ENCODE measurements at places on chromosomes 5 and 9.

- no peak for DNase-seq
Measured at GRCh38 chr5:150622157-150622556, 18.3 kb upstream of the SYNPO start.

GRCh38 chr5:82912462-82912861 is 164.7 kb downstream of the TMEM167A start:
- DNase-seq = no peak

DNA sequence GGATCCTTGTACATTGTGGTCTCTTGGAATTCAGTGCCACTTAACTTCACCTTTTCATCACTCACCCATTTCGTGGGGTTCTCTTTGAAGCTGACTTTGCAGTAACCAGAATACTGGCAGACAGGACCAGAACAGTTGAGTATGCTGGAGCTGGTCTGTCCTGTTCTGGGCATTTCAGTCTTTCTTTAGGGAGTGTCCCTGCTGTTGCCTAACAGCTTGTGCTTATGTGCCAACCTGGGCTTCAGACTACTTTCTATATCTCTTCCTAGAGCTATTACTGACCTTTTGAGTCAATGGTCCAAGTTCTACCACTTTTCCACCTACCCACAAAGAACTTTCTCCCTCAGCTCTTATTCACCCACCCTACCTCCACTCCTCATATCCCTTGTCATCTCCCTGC is 10.0 kb upstream of the INSL6 start:
- no peak for DNase-seq

GRCh38 chr5:159663986-159664385 is 252.3 kb upstream of the ADRA1B start:
- DNase-seq = no peak

GRCh38 chr5:71974622-71975021 is 132.7 kb upstream of the MAP1B start:
- no peak for DNase-seq

DNA sequence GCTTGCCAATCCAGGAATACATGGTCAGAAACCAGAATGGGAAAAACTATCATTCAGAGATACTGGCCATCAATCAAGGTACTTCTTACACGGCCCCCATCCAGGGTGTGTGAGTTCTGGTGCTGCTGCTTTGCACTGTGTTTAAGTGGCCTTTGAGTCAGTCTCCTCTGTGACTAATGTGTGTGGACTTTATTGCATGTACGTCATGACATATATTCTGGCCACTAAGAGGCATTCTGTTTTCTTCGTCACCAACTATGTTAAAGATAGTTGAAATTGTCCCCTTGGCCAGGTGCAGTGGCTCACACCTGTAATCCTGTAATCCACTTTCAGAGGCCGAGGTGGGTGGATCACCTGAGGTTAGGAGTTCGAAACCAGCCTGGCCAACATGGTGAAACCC is 8.5 kb downstream of the EXOSC3 start:
- no peak for DNase-seq

GRCh38 chr5:176389135-176390123 is 878 bp downstream of the HIGD2A start:
- no peak for DNase-seq

DNA sequence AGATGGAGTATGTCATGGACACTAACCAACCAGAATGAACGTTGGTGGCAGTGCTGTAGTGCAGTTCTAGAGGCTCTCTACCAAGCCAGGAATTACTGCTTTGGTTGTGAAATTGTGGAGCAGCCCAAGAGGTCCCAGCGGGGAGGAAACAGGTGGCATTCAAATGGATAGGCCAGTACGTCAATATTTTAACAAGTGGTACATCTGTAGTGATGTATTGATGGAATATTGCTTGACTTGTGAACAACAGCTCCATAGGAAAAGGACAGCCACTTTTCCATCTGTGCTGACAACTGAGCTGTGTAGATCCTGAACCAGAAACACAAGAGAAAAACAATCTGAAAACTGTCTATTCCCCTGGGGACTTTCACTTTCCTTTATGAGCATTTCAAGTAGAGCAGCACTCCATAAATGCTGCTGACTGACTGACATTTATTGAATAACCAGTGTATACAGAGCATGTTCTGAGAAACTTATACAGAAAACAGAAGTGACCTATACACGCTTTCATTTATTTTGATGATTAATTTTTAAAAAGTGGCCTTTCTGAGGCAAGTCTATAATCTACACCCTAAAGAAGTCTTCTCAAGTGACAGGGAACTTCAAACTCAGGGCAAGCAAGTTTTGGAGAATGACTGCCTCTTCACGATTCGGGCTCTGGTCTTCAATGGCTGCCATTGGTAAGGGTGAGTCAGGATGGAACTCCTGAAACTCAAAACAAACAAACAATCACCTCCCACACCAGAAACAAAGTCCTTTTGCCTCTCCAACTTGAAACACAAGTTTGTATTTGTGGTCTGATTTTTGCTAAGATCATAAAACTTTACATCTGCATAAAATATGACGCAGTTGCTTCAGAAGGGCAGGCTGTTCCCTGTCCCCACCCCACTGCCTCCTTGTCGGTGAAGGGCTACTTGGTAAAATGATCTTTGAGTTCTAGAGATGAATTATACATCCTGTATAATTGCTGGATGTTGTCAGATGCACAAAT is 362.4 kb downstream of the NDUFS4 start:
- no peak for DNase-seq

DNA sequence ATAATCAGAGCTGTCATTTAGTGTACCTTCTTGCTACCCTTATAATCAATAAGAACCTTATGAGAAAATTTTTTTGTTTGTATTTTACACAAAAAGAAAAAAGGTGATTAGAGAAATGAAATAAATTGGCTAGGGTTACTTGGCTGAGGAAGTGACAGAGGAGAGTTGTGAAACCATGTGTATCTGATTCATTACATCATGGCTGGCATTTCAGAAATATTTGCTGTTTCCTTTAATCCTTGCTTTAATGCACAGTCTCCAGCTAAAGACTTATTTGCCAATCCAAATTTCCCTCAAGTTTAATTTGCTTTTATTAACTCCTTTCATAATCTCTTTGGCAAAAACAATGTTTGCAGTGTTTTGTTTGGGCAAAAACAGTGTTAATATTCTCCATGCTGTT is 543.1 kb downstream of the KIF4B start:
- DNase-seq = no peak

DNA sequence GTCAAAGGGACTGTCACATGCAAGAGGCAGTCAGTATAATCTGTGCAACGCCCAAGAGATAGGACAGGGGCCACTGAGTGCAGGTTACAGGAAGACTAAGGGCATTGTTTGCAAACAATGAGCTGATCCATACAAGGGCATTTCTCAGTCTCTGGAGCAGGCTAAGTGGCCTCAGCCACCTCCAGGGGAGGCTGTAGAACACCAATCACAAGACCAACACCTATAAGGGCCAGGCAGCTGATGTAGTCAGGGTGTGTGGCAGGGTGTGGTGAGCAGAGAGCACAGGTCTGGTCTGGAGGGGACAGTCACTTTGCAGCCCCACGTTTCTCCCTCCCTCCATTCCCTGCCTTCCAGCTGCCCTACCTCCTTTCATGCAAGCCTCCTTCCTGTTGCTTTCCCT is 83.2 kb upstream of the ADRA1B start:
- no peak for DNase-seq

GRCh38 chr5:69295088-69295754 is 37.4 kb downstream of the CCDC125 start:
- no peak for DNase-seq

GRCh38 chr9:134619983-134620661 is 21.5 kb upstream of the COL5A1 start:
- no peak for DNase-seq

DNA sequence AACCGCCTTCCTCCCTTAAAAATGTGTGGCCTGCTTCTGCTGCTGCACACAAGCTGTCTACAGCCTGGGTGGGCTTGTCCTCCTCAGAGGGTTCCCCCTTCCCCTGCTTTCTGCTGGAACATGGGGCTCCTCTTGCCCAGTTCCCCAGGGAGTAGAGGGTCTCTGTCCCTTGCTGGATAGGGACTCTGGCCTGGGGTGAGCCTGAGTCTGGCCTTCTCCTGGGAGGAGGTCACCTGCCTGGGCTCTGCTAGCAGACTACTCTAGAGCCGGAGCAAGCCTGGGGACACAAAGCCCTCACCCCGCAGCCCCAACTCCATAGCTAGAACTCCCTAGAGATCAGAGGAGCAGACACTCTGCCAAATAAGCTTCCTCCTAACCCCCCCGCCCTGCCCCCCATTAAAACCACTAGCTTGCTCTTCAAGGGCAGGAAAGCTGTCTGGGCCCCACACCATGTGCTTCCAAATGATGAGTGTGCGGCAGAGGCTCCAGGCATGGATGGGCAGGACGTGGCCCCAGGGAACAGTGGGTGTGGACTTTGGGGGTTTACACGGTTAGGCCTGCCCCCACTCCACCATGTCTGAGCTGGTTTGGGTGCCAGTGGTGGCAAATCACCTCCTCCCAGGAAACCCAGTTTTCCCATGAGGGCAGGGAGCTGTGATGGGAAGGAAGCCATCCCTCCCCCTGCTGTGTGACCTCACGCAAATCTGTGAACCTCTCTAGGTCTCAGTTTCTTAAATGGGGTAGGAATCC is 10.0 kb downstream of the TCF7 start:
- no peak for DNase-seq

- DNase-seq = no peak
Measured at GRCh38 chr5:112906637-112907036, 15.4 kb downstream of the REEP5 start.

DNA sequence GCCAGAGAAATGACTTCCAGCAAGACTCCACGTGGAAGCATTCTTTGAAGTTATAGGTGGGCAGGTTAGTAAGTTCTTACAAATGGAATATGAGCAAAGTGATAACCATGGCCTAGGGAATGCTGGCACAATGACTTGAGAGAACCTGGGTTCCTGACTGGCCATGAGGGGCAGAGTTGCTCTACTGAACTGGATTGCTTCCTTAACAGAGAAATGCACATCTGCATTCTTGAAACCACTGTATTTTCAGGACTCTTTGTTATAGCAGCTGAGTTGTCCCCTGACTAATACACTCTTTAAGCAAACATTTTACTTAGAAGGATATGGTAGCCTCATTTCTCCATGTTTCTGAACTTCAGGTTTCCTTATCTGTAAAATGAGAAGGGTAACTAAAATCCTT is 108.3 kb upstream of the GNA14 start:
- DNase-seq = no peak

- no peak for DNase-seq
Measured at GRCh38 chr5:139294374-139295165, 1.0 kb downstream of the MATR3 start.

GRCh38 chr5:68669864-68670575 is 423.8 kb upstream of the SLC30A5 start:
- DNase-seq = no peak

DNA sequence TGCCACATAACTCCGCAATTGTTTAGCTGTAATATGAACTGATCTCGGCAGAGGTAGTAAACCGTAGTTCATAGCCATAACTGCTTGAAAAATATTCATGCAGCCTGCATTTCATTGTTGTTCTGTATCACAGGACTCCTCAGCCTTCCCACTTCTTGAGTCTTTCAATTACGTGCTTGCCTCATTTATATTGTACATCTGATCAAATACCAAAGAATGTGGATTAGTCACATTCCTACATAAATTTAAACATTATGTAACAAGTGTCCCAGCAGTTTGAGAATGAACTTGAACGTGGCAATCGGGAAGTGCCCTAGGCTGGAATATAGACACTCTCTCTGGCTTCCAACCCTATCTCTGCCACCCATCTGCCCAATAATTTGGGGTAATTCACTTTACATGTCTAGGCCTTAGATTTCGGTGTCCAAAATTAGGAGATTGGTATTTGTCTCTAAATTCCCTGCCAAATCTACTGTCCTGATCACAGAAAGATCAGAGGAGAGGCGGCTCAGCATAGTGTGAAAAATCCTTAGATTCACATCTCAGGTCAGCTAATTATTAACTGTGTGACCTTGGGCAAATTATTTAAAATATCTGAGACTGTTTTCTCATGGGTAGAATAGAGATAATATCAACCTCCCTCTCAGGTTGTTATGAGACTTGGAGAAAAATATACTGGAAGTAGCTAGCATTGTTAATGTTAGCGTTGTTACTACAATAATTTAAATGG is 215.1 kb upstream of the RFX3 start:
- no peak for DNase-seq

- no peak for DNase-seq
Measured at GRCh38 chr5:111172504-111172903, 51.7 kb upstream of the CAMK4 start.

- DNase-seq = no peak
Measured at GRCh38 chr9:124202447-124202971, 55.2 kb upstream of the NEK6 start.

- no peak for DNase-seq
Measured at GRCh38 chr5:2801577-2802525, 50.4 kb upstream of the IRX2 start.

DNA sequence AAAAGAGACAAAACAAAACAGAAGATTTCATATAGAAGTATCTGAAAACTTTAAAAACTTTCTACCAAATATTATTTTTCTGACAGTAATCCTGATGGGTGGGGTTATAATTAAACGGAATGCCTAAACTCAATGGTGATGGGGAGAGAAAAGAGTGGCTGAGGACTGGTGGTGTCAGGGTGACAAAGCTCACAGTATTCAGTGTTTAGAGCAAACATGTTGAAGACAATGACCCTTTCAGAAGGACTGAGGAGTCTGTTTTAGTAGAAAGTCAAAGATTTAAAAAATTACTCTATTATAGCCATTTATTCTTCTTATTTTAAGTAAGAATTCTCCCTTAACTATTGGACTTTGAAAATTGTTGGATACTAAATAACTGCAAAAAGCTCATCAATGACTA is 1144.0 kb downstream of the TAF11L14 start:
- DNase-seq = no peak

GRCh38 chr5:84292788-84293653 is 91.7 kb downstream of the EDIL3 start:
- DNase-seq = no peak

DNA sequence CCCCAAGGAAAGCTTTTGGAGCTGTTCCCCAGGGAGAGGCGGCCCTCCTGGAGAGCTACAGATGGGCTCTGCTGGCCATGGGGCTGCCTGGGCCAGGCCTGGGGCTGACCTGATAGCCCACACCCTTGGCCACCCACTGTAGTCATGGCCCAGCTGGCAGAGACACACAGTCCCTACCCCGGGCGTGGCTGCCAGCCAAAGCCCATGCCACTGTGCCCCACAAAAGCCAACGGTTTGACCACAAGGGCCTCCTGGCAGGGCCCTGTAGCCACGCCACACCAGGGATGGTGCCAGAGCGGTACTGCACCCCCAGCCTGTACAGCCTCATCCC is 15.2 kb downstream of the NACC2 start:
- no peak for DNase-seq

DNA sequence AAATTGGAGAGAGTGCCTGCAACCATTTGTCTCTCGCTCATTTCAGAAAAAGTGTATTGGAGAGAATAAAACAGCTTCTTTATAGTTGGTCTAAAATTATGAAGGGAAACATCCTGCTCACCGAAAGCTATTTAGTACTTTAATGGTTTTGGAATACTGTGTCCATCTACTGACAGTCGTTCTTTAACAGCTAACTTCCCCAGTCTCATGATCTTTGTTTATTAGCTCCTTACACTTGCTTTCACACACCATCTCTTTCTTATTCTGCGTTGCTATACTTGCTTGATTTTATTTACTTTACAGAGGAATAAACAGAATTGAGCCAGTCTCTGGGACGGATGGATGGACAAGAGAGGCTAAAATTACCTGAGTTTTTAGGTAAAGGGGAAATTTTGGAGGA is 229.3 kb downstream of the CCDC171 start:
- DNase-seq = no peak

Measured in esophagus squamous epithelium (tissue), 5 donors.